ENCODE measurements at places on chromosomes 2 and 18.

- no peak for DNase-seq
Measured at GRCh38 chr2:28096421-28096820, 205.9 kb downstream of the BABAM2 start.

DNA sequence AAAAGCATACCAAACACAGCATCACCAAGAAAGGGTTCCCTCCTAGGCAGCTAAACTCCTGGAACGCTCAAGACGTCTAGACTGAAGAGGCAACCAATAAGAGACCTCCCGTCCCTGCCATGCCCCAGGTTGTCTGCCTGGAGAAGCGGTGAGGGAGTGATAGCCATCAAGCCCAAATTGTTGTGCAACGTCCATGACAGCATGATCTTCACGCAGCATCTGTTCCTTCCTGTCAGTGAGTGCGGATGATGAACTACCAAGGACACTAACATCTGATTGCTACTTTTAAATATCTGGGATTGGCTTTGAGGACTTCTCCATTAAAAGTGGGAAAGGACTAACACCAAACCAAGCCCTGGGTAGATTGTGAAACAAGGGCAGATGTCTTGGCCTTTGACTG is 149.7 kb downstream of the TXNL1 start:
- DNase-seq = no peak

- peak; percentile 3 for DNase-seq
Measured at GRCh38 chr2:40611196-40611595, 159.3 kb upstream of the SLC8A1 start.

DNA sequence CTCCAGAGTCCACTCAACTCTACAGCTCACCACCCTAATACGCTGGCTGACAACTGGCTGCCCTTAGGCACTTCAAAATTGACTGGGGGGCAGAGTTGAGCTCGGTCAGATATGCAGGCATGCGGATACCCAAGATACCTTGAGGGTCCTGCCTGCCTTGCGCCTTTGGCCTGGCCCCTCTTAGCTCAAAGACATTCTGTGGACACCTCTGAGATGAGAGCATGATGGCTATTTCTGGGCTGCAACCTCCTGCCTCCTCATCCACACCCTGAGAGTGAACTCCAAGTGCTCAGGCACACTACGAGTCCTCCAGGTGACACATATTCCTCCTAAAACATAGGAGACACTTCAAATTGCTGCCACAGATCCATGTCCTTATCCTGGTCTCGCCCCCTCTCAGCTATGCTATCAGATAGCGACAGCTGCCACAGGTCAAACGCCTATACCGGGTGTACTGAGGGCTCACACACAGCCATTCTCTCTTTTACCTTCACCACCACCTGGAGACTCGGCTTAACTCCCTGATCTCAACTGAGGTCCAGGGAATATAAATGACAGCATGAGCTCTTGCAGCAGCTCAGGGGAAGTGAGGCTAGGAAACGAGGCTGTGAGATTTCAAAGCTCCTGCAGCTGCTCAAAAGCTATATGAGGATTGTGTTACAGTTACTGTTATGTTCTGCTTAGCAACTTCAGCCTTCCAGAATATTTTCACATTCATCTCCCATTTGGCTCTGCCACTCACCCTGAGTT is 60.5 kb upstream of the TEX51 start:
- no peak for DNase-seq

DNA sequence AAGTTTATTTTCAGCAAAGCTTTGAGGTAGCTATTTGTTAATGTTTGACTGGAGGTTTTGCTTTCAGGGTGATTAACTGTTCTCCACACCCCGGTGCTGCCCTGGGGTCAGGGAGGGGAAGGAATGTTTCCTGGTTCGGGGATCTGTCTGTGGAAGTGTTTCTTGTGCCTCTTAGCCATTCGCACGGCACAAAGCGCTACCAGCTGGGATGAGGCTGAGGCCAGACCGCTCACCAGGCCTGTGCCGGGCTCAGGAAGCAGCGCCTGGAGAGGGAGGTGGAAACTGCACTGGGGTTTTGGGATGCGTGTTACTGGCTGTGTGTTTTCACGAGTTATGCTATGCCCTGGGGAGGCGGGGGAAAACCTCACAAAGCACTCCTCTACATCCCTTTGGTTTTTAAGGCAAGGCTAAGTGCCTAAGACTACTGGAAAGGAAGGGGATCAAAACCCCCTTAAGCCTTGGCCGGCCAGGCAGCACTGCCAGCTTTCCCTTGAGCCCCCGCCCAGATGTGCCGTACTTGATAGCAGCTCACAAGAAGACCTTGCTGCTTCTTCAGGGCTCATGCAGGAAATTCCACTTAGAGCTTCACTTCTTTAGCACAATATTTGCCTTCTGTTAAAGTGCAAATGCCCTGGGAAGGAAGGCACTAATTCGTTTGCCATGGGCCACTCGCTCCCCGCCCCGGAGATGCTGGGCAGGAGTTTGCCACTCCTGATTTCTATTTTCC is 65.7 kb upstream of the CNGA3 start:
- DNase-seq = peak; percentile 1

DNA sequence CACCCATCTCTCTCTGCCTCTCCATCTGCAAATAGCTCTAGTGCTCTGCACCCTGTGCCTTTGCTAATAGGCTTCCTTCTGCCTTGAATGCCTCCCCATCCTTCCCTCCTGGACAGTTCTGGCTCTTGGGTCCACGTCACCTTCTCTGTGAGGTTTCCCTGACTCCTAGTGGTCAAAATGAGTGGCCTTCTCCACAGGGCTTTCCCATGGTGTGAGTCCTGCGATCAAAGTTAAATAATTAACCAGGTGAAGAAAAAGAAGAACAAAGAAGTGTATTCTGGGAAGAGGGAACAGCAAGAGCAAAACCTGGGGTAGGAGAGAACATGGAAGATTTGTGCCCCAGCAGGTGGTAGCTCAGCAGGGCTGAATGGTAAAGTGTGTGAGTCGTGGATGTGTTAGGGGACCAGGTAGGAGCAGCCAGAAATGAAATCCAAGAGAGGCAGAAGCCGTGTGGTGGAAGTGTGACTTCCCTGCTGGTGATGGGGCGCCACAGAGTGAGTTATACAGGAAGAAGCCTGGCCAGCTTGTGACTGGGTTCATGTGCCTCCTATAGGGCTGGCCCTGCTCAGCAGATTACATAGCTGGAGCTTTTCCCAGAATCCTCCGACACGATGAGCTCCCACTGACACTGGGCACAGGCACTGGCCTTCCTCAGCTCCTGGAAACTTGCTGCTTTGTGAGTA is 93.8 kb upstream of the LDAH start:
- peak; percentile 9 for DNase-seq

DNA sequence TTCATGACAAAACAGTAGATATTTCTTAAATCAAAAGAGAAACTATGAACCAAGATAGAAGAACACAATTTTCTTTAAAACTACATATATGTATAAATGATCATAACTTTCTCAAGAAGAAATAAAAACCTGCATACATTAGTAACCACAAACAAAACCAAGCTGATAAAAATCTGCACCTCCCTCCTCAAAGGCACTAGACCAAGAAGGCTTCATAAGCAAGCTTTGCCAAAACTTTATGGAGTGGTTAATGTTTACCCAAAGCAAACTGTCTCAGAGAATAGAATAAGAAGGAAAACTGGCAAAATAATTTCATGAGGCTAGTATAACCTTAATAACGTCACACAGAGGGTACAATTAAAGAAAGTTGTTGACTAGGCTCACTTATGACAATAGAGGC is 138.3 kb downstream of the ZBTB7C start:
- DNase-seq = no peak

DNA sequence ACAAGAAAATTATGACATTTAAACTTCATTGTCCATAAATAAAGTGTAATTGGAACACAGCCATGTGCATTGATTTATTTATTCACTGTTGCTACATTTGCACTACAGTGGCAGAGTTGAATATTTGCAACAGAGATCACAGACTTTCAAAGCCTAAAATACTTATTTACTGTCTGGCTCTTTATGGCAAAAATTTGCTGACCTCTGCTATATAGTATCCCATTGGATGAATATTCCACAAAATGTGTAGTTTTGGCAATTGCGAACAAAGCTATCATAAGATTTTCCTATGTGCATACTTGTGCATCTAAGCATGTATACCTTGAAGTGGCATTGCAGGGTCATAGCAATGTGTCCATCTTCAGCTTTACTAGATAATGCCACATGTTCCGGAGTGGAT is 32.1 kb downstream of the CCDC85A start:
- no peak for DNase-seq

DNA sequence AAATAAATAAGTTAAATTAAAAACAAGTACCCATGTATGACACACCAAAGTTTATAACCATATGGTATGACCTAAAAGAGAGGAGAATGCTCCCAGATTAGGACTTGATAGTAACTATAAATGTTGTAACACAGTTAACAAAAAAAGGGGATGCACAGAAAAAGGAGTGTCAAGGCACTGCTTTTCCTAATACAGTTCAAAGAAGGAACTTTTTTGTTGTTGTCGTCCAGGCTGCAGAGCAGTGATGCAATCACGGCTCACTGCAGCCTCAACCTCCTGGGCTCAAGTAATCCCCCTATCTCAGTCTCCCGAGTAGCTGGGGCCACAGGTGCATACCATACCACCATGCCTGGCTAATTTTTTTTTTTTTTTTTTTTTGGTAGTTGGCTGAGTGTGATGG is 2.7 kb downstream of the NARS1 start:
- no peak for DNase-seq

DNA sequence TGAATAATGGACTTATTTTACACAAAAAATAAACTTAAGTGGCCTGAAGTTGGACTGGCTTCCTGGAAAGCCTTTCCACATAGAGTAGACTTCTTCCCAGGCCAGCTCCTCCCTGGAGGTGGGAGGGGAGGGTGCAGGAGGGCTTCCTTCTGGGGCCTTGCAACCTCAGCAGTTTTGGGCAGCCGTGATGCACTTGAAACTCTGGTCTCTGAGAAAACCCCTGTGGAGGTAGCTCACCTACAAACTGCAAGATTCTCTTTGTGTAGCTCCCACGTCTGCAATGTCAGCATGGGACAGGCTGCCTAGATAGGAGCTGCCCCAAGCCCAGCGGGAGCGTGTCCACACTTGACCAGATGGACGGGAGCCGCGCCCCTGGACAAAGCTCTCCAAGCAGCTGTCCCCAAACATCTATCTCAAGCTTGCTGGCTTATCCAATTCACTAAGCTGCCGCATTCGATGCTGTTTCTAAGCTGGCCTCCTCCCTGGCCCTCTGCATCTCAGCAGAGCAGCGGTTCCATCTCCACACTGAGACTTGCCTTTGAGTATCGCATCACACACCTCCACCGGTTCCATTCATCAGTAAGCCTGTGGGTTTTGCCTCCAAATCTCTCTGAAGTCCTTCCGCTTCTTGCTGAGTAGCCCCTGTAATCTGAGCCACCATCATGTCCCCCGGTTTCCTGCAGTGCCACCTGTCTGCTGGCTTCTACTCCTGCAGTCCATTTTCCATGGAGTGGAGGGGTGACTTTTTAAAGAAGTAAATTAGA is 1.6 kb upstream of the LPIN1 start:
- DNase-seq = peak; percentile 60

GRCh38 chr2:28102455-28102874 is 211.9 kb downstream of the BABAM2 start:
- DNase-seq = peak; percentile 93

DNA sequence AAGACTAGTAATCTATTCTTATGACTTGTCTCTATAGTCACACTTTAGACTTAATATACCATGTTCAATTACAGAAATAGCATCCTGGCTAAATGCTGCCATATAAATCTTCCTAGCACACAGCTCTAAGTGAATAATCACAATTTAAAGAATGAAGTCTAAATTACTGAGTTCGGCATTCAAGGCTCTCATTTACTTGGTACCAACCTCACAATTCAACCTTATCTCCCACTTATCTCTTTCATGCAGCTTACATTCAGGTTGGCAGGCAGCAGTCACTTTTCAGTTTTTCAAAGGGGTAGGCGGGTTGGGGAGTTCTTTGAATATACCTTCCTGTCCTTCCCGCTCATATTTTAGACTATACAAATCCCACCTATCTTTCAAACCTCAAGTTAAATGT is 1.5 kb downstream of the MMADHC start:
- DNase-seq = no peak

GRCh38 chr2:209593930-209594329 is 170.1 kb downstream of the MAP2 start:
- DNase-seq = no peak

DNA sequence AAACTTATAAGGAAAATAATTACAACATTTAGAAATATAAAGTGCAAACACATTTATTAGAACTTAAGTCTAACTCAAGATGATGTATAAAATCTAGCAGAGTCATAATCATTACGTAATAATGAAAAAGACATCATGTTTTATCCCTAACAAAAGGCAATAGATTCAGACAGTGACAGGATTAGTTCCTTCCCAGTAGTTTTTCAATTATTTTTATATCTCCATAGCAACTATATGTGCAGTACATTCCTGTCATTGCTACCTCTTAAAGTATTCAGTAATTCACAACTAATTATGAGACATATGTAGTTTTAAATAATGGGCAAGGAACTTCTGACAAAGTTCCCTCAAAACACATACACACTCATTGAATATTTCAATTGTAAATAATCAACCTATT is 687.9 kb downstream of the CCDC85A start:
- peak; percentile 0 for DNase-seq

GRCh38 chr2:153132418-153132817 is 346.1 kb downstream of the RPRM start:
- DNase-seq = no peak

DNA sequence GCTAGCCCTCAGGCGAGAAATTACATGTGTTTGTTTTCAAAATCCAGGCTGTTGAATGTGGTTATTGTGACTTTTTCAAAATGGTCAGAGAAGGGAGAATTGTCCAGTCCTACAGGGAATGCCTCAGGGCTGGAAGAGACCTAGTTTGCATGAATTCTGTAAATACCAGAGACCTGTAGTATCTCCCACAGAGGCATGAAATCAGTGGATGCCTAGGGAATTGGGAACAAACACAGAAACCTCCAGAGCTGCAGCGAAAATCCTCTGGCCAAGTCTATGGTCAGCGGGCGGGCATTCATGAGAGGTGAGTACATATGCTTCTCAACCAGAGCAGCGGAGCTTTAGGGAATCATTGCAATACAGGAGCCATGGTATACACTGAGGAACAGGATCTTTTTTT is 1596.5 kb upstream of the NXPH2 start:
- DNase-seq = no peak

DNA sequence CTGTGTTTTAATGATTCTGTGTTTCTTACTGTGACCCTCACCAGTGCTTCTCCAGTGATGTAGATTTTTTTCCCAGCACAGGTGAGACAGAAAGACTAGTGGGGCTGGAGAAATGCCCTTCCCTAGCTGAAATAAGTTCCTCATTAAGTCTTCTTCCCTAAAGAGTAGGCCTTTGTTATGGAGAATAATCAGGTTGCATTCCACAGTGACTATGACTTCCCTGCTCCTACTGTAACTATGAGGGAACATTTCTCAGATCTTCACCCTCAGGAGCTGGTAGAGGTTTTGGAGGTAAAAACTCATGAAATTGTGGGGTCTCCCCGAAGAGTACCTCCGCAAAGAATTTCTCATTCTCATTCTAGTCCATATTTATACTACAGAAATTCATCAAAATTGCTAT is 286.2 kb downstream of the GRB14 start:
- DNase-seq = no peak
